ENCODE measurements at places on chromosomes 1 and 21.

- no peak for DNase-seq
Measured at GRCh38 chr21:39562791-39563770, 49.7 kb upstream of the B3GALT5 start.

DNA sequence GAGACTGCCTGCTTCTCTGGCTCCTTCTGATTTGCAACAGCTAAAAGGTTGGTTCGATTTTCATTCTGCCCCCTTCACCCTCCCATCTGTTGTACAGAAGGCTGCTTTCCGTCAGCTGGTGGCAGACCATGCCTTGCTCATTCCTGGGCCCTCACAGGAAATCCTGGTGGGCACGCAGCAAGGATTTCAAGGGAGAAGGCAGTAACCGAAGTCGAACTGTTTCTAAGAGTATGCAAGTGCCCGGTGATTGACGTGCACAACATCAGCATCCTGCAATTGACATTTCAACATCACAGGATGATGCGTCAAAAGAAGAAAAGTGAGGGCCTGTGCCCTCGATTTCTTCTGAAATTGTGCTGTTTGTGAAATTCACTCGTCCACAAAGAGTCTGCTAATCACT lies 83.8 kb downstream of the PLPP3 start:
- DNase-seq: no peak

DNA sequence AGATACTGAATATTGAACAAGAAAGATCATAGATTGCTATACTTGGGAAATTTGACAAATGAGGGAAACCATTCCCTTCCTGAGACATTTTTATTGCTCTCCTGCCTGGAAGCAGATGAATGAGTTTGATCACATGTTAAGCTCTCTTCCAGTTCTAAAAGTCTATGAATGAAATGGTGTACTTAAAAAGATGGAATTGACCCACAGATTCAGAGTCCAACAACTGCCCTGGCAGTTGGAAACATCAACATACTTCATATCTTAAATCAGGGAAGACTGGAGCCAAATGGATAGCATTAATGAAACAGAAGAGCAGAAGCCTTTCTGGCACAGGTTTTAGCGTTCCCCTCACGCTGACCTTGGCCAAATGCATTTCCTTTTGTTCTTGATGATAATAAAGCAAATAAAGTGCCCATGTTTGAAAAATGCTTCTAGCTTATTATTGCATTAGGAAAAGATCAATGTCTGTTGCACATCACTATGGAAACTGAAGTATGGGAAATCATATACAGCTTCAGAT lies 142.6 kb downstream of the ESRRG start:
- DNase-seq: no peak

DNA sequence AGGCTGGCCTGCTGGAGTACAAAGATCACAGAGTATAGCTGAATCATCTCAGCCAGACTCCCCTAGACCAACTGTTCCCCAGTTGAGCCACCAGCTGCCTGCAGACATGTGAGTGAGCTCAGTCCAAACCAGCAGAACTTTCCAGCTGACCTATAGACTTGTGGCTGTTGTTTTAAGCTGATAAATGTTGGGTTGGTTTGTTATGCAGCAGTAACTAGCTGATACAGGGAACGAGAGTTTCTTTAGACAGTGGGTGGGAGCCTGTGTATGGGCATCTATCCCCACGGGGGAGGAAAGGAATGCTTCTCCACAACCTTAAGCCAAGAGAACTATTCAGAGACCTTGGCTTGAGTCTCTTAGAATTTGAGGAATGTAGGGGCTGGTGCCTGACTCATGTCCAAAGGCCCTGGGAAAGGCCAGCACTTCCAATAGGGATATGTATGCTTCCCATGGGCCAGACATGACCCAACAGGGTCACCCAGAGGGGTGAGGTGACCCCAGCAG lies 30.1 kb downstream of the SLC1A7 start:
- DNase-seq: no peak

- DNase-seq: no peak
Measured at GRCh38 chr1:115647919-115648650, 6.3 kb downstream of the VANGL1 start.

DNA sequence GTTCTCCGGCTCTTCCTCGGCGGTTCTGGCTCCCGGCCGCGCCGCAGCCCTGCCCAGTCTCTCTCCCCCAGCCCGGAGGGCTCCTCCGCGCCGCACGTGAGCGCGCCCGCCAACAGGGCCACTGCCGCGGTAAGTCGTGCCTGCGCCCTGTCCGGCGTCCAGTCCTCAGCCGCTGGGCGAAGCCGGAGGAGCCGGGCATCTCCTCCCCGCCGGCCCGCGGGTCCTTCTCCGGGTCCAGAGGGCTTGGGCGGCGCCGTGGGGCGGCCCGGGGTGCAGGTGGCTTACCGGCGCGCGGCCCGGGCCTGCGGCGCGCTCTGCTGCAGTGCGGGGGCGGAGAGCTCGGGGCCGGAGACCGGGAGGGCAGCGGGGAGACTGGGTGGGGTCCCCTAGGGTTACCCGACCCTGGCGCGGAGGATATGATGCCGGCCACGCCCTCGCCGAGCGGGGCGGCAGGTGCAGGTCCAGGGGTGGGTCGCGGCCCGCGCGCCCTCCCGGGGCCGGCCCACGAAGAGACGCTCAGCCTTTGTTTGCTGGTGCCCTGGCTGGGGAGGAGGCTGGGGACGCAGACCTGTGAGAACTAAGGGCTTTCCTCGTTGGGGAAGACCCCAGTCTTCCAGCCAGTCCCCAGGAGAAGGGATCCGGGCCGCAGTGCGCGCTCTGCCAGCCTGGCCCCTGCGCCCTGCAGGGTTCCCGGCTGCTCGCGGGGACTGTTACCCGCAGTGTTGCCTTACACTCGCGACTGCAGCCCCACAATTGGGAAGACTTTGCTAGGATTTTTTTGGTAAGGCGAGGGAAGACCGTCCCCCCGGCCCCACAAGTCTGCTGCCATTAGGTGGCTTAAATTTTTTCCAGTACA lies at the start of gene DOP1B:
Gene DOP1B (plus strand): TSS at position 10 of the 856 bp plus-strand sequence. CDS start 7,910 bp downstream, outside the sequence.
- peak; percentile 23 for DNase-seq

GRCh38 chr1:14738235-14738634 lies 139.8 kb downstream of the KAZN start:
- no peak for DNase-seq

DNA sequence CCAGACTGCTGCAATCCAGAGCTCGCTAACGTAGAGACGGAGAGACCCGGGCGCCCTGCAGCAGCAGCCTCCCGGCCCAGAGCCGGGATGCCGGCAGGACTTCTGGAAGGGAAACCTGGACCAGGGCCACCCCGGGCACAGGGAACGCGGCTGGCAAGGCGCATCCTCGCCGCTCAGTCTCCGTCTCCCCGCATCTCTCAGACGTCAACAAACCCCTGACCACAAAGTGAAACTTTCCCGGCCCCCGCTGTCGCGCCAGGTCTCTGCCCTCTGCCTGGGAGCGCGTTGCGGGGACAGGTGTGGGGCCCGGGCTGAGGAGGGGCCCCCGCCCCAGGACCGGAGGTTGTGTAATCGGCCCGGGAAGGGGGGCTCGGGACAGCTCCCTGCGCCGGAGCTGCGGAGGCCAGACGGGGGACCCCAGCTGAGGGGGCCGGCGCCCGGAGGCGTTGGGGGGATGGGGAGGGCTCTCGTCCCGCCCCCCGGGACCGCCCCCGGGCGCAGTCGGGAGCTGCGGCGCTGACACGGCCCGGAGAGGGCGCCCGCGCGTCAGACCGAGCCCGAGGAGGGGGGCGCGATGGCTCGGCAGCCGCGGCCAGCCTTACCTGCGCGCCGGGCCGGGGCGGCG lies 116.6 kb upstream of the HIVEP3 start:
- DNase-seq: no peak

GRCh38 chr21:29349702-29350101 lies 51.0 kb downstream of the BACH1 start:
- DNase-seq: no peak

DNA sequence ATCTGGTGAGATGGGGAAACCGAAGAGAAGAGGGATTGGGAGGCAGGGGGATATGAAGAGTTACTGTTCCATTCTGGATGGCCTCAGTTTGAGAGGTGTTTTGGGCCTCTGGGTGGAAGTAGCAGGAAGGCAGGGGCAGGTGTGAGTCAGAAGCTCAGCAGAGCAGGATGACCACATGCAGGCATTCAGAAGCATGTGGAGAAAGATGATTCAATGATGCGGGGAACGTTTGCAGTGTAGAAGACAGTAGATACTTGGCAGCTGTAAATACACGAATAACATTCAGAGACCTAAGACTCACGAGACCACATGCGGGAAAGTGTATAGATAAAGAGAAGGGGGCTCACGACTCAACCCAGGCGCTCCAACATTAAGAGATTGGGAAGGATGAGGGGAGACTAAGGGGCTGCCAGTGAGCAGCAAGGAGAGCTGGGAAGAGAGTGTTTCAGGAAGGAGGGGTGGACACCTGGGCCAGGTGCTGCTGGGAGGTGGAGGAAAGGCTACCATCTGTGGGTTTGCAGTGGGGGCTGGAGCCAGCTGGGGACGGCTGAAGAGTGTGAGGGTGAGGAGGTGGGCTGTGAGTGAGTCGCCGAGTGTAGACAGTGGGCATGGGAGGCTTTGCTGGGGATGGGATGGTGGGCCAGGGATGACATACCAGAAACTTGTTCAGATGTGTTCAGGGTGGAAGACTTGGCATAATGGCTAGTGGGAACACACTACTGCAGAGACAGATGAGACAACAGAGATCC lies 5.8 kb upstream of the EPS8L3 start:
- no peak for DNase-seq

GRCh38 chr1:59367301-59368007 lies 70.6 kb downstream of the FGGY start:
- DNase-seq: no peak

- DNase-seq: no peak
Measured at GRCh38 chr1:29324771-29325351, 88.5 kb downstream of the PTPRU start.

DNA sequence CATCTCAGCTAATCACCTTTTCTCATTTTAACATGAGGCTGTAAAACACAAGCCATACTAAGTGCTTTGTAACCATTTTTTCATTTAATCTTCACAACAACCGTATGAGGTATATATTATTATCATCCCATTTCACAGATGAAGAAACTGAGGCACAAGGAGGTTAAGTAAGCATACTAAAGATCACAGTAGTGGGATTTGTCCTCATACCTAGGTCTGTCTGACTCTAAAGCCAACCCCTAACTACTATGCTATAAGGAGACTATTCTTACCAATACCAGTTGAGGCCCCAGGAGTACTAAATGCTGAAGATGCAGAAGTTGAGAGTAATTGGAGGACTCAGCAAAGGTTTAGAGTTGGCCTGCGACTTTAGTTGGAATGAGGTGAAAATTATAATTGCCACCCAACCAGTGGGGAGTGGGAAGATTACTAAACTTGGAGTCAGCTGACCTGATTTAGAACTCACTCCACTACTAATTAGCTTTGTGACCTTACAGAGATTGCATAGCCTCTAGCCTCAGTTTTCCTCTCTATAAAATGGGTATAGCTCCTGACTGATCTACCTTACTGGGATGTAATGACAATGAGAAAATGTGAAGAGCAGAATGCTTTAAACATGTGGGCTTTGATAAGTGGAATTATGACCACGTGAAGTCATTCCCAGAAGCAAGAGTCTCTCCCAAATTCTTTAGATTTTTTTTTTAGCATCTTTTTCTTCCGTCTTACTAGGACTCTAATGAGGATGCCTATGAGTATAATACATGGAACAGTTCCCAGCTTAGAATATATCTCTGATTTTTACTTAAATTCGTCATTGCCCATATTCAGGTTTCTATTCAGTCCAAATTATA lies 85.8 kb upstream of the IPO9 start:
- no peak for DNase-seq

DNA sequence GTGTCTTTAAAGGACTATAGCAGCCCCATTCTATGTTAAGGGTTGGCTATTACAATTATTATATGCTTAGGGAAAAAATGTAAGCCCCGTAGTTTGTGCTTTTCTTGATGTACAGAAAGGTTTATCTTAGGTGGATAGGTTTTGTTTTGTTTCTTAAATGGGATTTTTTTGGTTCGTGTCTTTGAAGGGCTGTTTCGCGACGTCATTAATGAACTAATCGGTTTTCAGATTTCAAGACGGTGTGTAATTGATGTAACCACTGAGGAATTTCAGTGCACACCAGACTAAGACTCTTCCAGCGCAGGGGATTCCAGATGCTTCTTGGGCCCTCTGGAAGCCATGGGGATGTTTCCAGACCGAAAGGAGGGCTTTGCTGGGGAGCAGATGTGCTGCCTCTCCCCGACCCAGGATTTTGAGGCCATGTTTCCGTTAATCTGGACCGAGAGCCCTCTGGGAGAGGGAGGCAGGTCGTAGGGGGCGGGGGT lies 4.8 kb upstream of the SIM2 start:
- no peak for DNase-seq

DNA sequence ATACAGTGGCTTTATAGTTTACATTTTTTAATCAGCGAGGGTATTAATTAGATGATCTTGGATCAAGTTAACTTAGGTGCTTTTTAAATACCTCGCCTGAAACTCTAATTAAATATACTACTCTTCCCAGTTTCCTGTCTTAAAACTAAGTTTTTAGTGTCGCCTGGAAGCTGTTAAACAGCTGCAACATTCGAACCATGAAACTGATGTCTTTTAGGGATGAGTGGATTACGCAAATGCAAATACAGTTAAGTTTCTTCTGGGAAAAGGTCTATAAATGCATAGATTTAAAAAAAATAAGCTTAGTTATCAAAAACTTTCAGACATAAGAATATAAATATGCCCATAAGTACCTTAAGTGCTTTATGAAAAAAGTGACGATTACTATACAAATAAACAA lies 228.3 kb downstream of the PTPRC start:
- no peak for DNase-seq

DNA sequence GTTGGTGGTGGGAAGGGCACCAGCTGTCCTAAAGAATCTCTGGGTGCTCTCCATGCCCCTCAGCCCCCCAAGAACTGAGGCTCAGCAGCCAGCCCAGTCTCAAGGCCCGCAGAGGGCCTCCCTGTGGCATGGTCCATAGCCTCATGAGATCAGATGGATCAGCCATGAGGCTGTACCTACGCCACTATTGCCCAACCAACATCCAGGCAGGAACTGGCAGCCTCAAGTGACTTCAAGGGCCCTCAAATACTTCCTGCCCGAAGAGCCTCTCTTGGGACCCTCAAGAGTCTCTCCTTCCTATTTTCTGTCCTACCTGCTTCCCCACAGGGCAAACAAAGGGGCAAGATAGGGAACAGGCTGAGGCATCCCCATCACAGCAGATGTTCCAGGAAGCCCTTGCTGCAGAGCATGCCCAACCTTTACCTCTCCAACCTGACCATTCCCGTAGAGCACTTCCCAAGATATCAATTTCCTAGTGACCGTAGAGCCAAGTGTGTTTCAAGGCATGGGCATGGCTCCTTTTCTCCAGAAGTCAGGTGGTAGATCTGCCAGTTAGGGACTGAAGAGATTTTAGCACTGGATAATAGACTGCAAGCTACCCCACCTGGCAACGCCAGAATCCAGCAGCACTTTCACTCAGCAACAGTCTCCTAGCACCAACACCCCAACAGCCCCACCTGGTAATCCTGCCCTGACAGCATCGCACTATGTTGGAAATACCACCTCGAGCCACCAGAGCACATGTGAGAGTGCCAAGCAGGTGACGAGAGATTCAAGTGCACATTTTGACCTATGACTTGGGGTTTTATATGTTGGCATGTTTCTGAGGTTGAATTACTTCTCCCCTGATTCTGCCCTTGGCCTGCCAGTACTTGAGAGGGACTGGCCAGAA lies 13.7 kb upstream of the MFSD2A start:
- no peak for DNase-seq

Measured in stimulated activated CD8-positive, alpha-beta memory T cell treated with anti-CD3 and anti-CD28 coated beads, Interleukin-15, amount 100 ng/mL, for 4 hours (primary cell).